ENCODE measurements at places on chromosomes 6 and 20. TPM values are rescaled to one million over a fixed set of nuclear protein-coding genes. Genes with fewer than 3 reads are reported as not detected.

Gene HCK
- 2.9 TPM for polyA plus RNA-seq

Gene DOK5
- 2.7 TPM for polyA plus RNA-seq

Gene MACROD2
- 0.11 TPM for polyA plus RNA-seq

Gene CST2
- not detected for polyA plus RNA-seq

Gene RNF8
- 5.4 TPM for polyA plus RNA-seq

Gene UNC5CL
- polyA plus RNA-seq: 11.0 TPM

All from adipose tissue (tissue), 3 donors.